SIG-M5 (cell line): ENCODE measurements at places on chromosomes 5 and 9.

DNA sequence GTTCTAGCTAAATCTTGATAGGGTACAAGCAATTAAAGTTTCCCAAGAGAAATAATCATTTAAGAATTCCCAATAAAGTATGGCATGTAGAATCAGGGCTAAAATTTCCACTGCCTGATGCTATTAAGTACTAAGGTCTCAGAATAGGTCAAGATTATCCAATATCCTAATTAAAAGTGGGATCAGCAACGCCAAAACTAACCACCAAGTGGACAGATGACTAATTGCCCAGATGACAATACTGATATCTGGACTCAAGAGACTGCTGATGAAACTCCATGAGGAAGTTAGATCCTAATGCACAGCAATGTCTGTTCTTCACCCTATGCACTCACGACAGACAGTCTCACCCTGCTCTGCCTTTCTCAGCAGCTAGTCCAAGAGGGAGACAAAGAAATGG lies 14.3 kb downstream of the DEPDC1B start:
- DNase-seq = no peak

DNA sequence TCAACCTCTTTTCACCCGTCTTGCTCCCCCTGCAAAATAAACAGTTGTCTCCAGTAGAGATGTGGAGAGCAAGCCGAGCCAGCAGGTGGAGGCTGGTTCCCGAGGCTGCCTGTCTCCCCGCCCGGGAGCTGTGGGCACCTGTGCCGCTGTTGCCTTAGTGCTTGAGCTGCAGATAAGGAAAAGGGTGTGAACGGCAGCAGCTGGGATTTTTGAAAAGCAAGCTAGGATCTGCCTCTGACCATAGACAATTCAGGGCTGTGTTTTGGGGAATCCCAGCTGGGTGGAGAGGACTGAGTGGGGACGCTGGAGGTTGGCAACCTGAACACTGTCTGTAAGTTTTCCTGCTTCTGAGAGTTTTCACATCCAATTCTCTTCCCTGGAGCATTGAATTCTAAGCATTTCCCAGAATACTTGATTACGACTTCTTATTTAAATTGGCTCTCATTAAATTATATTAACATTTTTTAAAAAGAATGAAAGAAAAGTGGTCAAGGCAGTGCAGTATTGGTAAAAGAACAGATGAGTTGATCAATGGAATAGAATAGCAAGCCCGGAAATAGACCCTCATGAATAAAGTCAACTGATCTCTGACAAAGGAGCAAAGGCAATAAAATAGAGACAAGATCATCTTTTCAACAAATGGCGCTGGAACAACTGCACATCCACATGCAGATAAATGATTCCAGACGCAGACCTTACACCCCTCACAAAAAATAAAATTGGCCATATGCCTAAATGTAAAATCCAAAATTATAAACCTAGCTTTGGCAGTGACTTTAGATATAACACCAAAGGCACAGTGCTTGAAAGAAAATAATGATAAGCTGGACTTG lies 9.7 kb downstream of the WNK2 start:
- no peak for DNase-seq

DNA sequence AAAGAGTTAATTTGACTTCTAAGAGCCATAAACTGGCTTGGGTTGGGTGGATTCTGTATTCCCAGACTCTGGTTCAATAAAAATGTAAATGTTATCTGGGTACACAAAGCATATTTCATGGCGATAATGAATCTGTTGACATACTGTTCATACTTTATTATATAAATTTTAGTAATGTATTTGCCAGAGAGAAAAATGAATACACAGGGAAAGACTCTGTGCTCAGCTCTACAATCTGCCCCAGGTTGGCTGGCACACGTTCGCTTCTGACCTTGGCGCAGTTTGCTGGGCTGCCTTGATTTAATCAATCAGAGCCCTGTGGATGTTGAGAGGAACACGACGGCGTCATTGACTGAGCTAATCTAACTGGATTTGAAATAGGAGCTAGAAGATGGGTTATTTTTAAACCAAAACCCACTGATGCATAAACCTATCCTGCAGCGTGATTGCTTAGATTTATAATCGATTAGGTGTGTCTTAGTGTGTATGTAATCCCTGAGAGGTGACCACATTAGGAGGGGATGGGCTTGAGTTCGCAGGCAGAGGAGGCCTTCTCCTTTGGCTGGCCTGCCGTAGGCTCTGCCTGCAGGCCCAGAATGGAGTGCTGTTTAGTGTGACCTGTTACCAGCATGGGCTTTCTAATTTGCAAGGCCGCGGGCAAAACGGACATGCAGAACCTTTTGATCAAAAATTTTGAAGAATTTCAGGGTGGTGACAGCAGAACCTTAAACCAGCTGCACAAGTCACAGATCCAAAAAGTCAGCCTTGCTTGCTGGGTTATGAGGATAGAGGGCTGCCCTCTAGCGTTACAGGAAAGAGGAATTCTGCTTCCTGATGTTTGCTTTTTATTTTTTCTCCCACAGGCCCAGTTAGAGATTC lies 3.9 kb upstream of the ADCY2 start:
- DNase-seq = no peak

- DNase-seq = no peak
These were observed 8.3 kb downstream of the FABP6 start for GRCh38 chr5:160237571-160238093.

DNA sequence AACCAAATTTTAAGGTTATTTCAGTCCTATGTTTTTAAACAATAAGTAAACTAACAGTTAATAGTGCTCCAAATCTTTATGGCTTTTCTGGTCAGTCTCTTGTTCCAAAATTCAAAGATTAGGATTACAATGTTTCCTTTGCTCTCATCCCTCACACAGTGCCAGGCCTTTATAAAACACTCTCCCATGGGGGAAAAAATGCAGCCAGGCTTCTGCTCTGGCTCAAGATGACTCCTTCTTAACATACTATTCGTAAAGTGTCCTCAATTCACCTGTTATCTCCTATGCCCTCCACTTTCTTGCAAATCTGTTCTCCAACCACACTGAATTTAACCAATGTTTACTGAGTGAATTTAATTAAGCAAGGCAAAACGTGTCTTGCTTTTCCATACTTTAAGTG lies 1.4 kb downstream of the CEP120 start:
- no peak for DNase-seq

DNA sequence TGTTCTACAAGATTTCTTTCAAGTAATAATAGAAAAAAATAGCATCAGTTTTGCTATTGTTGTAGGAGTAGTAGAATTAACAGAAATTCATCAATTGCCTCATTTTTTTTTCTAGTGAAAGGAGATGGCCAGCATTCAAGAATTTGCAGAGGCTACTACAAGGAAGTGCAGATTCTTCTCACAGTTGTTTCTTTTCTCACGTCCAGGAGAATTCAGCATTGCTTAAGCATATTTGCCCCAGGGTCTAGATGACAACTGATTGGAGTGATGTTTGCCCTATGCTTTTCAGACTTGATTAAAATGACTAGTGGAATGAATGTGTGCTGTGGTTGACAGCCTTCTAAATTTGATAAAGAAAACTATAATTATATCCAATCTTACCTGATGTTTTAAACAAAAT lies 46.6 kb upstream of the SLC12A2 start:
- no peak for DNase-seq

DNA sequence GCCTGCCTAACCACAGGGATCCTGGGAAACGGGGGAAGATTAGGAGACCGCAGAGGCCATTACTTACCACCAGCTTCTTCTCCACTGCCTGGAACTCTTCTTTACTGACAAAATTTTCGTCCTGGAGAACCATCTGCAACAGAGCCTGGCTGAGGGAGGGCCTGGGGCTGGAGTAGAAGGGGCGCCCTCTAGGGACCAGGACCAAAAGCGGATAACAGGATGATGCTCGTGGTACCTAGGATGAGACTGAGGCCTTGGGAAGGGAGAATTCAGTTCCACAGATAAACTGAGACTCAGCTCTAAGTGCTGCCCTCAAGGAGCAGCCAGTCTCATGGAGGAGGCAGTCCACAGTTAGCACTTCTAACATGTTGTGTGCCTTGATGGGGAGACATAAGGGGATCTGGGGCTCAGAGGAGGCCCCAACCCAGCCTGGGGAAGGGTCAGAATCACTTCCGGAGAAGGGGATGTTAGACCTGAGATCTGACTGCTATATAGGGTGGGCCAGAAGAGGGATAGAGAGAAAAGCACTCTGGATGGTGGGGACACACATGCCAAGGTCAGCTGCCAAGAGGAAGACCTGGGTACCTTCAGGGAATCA lies 1.2 kb downstream of the SPATA24 start:
- no peak for DNase-seq

GRCh38 chr5:143101121-143101520 lies 302.4 kb downstream of the NR3C1 start:
- no peak for DNase-seq

- no peak for DNase-seq
These were observed 19.2 kb downstream of the DMAC1 start for GRCh38 chr9:7780261-7780988.

DNA sequence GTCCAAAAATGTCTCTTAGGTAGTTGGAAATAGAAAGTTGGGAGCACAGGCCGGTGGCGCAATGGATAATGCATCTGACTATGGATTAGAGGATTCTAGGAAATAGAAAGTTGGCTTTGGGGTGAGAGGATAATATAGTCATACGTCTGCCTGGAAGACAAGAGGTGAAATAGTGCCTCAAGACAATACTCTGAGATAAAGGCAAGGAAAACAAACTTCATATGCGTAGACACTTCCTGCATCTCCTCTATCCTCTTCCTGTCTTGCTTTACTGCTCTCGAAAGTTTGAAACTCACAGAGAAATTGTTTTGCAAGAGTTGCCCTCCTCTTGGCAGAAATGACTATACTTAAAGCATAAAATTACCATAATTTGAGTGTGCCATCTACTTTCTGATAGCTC lies 153.2 kb upstream of the FBXL7 start:
- no peak for DNase-seq

- DNase-seq = no peak
These were observed 67.5 kb upstream of the IRX2 start for GRCh38 chr5:2818936-2819335.

DNA sequence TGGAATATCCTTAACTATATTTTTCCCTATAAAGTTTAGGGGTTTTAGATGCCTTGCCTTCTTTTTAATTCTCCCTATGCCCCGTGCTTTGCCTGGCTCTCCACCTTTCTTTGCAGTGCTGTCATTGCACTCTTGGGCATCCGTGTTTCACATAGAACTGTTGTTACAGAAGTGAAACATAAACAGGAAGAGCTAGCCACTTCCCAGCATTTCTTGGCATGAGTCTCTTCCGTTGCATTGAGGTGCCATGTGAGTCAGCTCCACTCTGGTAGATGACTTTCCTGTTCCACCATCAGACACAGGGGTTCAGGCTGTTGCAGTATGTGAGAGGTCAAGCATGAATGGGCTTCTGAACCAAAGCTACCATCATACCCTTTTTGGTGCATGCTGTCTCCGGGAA lies 73.4 kb downstream of the ANGPTL2 start:
- DNase-seq = no peak

DNA sequence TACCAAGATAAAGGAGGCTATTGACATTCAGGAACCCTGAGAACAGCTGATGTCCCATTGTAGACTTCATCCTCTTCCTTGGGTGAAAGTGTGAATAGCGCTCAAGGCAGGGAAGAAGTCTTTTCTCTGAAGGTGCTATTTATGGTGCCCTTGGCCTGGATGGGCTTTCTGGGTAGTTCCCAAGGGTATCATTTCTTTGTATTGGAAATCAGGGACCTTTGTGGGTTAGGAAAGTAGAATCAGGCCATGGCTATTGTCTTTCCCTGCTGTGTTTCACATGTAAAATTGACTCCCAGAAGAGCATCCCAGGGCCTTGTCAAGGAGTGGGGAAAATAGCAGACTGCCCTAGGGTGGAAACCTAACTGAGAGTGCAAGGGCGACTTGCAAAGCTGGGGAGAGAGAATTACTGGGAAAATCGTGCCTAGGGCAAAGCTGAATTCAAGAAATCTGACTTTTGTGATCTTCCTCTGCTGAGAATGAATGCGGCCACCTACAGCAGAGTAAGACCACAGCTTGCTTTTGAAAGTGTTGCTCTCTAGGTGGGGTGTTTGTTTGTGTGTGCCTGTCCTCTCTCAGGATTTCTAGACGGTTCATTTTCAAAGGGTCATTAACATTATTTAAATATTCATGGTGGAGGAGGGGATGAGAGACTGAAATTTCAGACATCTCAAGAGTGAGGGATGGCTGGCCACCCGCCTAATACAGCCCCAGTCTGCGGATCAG lies 160.6 kb downstream of the C9orf152 start:
- DNase-seq = no peak

DNA sequence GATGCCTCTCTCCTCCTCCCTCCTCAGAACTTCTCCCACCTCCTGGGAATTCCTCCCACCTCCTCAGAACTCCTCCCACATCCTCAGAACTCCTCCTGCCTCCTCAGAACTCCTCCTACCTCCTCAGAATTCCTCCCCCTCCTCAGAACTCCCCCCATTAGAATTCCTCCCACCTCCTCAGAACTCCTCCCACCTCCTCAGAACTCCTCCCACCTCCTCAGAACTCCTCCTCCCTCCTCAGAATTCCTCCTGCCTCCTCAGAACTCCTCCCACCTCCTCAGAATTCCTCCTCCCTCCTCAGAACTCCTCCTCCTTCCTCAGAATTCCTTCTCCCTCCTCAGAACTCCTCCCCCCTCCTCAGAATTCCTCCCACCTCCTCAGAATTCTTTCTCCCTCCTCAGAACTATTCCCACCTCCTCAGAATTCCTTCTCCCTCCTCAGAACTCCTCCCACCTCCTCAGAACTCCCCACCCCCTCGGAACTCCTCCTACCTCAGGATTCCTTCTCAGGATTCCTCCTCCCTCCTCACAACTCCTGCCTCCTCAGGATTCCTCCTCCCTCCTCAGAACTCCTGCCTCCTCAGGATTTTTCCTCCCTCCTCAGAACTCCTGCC lies 23.9 kb downstream of the SLC46A2 start:
- no peak for DNase-seq

- no peak for DNase-seq
These were observed 149.8 kb downstream of the NR2F1-AS1 start for GRCh38 chr5:93431250-93431649.

DNA sequence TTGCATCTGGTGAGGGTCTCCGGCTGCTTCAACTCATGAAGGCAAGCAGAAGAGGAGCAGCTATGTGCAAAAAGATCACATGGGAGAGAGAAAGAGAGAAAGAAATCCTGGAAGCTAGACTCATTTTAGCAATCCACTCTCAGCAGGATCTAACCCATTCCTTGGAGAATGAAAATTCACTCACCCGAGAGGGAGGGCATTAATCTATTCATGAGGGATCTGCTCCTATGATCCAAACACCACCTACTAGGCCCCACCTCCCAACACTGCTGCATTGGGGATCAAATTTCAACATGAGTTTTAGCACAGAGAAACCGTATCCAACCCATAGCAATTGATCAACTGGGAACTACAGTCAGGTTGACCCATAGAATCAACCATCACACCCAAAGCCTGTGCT lies 98.1 kb upstream of the SV2C start:
- DNase-seq = no peak

GRCh38 chr5:15073453-15073852 lies 201.9 kb upstream of the ANKH start:
- no peak for DNase-seq

DNA sequence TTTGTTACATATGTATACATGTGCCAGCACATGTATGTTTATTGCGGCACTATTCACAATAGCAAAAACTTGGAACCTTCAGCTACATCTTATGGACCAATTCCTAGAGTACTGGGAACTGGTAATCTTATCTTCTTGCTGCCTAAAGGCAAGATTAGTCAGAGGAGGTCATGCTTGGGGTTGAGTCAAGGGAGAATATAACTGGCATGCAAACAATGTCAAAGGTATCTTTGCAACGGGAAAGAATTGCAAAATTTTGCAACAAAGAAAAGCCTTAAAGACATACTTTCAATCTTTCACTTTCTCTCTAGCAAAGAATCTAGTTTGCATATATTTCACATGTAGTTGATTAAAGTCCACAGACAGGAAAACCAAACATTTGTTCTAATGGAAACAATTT lies 145.2 kb downstream of the EDIL3 start:
- DNase-seq = no peak

- no peak for DNase-seq
These were observed 3.2 kb downstream of the ATOSB start for GRCh38 chr9:35112257-35113020.
